ENCODE measurements at places on chromosomes 3 and 15. TPM values are rescaled to one million over a fixed set of nuclear protein-coding genes. Genes with fewer than 3 reads are reported as not detected.

LRRC2 gene
- not detected for total RNA-seq

DNA sequence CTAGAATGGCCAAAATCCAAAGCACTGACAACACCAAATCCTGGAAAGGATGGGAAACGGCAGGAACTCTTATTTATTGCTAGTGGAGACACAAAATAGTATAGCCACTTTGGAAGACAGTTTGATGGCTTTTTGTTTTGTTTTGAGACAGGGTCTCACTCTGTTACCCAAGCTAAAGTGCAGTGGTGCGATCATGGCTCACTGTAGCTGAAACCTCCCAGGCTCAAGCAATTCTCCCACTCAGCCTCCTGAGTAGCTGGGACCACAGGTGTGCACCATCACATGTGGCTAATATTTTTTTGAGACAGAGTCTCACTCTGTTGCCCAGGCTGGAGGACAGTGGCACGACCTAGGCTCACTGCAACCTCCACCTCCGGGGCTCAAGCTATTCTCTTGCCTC lies 27.3 kb upstream of the GPR160 start:
- no peak overlapping the region for H3K4me3 ChIP-seq
- H3K36me3 ChIP-seq, result no peaks in the 10 kb centered on the region
- H3K27ac ChIP-seq, result no peak overlapping the region
- no peak for DNase-seq
- H3K27me3 ChIP-seq, result no peaks in the 10 kb centered on the region

PHC3 gene
- total RNA-seq, result 53.2 TPM

DNA sequence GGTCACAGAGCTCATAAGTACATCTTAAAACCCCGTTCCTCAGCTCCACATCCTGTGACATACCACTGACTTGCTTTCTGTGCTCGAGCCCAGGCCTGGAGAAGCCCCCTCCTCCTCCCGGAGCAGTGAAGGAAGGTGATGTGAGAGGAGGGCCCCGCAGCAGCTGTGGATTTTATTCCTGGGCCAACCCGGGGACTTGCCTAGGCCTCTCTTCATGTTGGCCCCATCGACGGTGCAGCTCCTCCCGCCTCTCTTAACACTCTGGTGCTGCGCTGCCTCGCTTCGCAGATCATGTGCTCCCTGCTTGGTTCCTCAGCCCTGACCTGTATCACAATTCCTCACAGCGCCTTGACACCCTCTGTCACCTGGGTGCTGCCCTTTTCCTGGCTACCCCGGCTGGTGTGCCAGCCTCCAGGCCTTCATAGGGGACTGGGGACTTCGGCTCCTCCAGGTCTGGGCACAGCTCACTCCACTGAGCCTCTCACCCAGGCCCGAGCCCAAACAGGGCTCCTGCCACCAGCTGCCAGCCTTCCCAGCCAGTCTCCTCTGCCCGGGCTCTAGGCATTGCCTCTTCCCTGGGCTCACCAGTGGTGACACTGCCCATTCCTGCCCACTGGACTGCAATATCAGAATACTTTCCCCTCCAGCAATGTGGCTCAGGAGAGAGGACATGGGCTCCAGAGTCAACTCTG lies 21.5 kb downstream of the MAGEF1 start:
- H3K4me3 ChIP-seq, result no peak overlapping the region
- H3K27me3 ChIP-seq, result peaks cover 12% of the 10 kb centered on the region
- no peak for DNase-seq

GCSAM gene
- 5.3 TPM for total RNA-seq

DNA sequence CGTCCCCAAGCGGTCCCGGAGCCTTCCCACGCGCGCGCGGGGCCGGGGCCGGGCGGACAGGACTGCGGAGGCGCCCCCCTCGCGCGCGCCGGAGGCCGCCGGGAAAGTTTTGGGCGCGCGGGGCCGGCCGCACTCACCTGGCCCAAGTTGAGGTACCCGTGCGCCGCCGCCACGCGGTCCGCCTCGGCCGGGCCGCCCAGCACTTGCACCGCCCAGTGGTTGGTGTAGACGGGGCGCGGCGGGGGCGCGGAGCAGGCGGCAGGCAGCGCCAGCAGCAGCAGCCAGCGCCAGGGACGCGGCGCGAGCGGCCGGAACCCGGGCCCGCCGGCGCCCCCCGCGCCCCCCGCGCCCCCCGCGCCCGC lies 289 bp downstream of the PCSK6 start:
- no peaks in the 10 kb centered on the region for H3K4me1 ChIP-seq
- no peak overlapping the region for H3K4me3 ChIP-seq
- DNase-seq, result no peak
- H3K36me3 ChIP-seq, result no peaks in the 10 kb centered on the region
- peaks cover 55% of the 10 kb centered on the region for H3K27me3 ChIP-seq
- H3K27ac ChIP-seq, result no peak overlapping the region

TMEM202 gene
- not detected for total RNA-seq

- H3K36me3 ChIP-seq, result no peaks in the 10 kb centered on the region
- DNase-seq, result no peak
- H3K4me3 ChIP-seq, result no peak overlapping the region
Observed at GRCh38 chr3:152729906-152730305, 105.0 kb upstream of the P2RY1 start.
